ENCODE measurements at places on chromosomes 7 and 10.

- no peak for DNase-seq
Observed at GRCh38 chr10:77710759-77711682, 73.4 kb upstream of the KCNMA1 start.

DNA sequence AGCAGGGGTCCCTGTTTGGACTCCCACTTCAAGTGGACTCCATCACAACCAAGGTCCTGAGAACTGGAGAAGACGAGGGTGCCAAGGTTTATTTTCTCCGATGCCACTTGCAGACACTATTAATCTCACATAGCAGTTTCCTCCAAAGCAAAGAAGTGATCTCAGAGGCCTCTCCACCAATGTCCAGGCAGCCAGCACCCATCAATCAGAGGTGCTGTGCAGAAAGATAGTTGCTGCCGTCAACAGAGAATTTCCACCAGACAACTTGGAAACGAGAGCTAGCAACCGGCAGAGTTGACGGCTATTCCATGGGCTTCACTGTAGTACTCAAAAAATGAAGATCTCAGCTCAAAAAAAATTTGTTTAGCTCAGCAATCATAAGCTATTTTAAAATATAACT lies 438.6 kb upstream of the PFKP start:
- DNase-seq, result no peak

DNA sequence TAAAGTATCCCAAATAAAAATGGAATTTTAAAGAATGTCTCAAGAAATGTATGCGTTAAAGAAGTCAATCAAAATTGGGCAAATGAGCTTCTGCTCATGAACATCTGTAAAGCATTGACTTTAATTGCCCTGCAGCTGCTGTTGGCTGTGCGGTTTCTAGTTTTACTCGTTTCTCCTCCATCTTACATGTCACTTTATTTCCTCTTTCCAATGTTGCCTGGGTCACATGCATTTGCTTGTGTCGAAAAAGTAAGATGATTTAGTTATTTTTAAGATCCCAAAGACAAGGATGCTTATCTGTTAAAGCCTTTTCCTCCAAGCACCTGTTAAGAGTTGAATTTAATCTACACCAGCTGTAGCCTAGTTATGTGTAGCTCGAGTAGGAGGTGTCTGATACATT lies 310.4 kb downstream of the EXOC4 start:
- no peak for DNase-seq

DNA sequence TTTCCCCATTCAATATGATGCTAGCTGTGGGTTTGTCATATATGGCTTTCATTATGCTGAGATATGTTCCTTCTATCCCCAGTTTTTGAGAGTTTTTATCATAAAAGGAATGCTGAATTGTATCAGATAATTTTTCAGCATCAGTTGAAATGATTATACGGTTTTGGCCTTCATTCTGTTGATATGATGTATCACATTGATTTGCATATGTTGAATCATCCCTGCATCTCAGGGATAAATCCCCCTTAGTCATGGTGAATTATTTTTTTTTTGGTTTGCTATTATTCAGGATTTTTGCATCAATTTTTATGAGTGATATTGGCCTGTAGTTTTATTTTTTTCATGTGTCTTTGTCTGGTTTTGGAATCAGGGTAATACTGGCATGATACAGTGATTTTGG lies 1152.3 kb upstream of the C7orf33 start:
- no peak for DNase-seq

DNA sequence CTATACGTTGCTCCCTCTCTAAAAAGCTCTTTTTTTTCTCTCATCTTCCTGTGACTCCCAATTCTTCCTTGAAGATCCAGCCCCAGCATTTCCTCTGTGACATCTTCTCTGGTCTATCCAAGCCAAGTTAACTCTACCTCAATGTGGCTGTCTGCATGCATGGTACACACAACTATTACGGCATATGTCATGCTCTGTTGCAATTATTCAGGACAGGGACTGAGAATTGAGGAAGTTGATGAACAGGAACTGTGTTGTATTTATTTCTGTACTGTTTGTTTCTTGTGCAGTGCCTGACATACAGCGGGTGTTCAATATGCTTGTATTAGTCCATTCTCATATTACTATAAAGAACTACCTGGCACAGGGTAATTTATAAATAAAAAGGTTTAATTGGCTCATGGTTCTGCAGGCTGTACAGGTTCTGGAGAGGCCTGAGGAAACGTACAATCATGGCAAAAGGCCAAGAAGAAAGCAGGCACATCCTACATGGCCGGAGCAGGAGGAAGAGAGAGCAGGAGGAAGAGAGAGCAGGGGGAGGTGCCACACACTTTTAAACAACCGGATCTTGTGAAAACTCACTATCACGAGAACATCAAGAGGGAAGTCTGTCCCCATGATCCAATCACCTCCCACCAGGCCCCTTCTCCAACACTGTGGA lies 6.3 kb downstream of the TRPV5 start:
- DNase-seq, result no peak

DNA sequence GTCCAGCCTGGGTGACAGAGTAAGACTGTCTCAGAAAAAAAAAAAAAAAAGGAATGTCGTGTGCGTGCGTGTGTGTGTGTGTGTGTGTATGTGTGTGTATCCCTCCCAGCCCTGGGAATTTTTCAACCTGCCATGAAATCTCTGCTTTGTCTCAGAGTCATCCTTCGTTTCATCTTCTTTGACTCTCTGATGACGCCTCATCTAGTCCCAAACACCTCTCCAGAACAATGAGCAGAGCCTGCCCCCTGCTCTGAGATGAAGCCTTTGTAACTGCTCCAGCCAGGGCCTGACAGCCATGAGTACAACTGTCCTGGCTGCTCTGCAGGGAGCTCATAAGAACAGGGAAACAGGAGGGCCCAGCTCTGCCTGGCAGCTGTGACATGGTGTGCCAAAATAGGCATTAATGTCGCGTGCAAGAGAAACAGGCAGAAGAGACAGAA lies 149.5 kb downstream of the FAM107B start:
- DNase-seq, result no peak

DNA sequence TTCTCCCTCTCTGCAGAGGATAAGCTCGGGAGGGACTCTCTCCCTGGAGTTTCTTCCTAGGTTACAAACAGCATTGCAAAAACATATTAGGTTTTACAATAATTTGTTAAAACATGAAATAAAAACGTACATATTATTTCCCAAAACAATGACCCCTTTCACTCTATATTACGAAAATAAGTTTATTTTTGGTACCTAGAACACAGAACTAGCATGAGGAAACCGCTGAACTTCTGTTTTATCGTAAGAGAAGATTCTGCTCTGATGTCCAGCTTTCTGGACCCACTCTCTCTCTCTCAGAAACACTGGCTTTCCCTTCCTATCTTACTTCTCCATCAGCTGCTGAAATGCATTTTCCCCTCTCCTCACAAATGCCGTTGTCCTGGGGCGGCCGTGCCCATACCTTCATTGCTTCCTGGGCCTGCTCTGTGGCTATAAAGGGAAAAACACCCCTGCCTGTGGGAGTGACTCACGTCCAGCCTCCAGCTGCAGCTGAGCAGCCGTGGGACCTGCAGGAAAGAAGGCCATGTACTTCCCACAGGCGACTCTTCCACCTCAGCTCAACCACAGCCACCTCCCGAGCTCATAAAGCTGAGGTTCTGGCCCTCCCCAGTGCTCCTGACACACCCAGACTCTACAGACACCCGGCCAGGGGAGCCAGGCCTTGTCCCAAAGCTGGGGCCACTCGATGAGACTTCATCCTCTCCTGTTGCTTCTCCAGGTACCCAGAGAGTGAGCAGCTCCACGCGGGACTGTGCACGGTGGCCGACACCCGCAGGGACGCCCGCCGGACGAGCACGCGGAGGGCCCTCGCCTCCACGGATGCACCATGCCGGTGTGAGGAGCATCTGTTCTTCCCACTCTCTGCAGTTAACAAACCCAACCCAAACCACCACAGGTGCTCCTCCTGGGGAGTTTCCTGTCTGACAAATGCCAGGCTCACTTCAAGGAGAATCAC lies 3.1 kb downstream of the GPER1 start:
- DNase-seq, result no peak

DNA sequence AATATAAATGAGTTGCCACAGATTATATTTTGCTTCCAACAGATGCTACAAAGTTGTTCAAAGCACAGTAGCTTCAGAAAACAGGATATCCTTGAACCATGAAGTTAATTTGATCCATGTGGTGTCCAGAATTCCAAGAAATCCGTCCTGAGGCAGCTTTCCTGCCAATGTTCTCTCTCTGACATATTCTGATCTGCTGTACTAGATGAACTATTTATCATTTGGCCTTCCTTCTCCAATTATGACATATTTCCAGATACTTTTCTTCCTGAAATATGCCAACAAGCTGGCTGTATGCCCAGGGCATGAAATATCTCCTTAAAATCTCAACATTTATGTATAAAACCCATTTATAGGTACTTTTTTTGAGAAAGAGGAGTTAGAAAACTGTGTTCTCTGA lies 141.1 kb downstream of the SPAG6 start:
- no peak for DNase-seq

DNA sequence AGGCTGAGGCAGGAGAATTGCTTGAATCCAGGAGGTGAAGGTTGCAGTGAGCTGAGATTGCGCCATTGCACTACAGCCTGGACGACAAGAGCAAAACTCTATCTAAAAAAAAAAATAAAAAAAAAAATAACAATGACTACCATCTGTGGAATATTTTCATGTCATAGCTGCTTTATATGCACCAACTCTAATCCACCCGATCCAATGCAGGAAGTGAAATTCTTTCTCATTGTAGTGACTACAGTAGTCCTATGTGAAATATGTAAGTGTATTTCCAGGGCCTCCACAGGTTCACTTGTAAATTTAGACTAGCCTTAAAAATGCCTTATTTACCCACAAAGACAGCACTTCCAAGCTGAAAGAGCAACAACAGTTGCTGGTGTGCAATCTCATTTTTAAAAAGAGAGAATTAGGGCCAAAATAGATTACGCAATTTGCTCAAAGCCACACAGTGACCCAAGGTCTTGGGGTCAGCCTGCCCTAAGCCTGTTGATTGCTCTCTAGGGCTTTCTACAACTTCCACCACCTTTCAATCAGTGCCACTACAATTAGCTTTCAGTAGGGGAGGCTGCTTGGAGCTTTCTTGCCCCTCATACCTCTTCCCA lies 25.8 kb upstream of the EGFR start:
- DNase-seq, result no peak

GRCh38 chr10:58028597-58029366 lies 238.9 kb downstream of the IPMK start:
- DNase-seq, result no peak

GRCh38 chr10:52551046-52551445 lies 221.5 kb downstream of the MBL2 start:
- no peak for DNase-seq

- DNase-seq, result no peak
Observed at GRCh38 chr7:104825099-104825498, 188.9 kb upstream of the KMT2E start.

GRCh38 chr10:80407812-80408241 lies 524 bp upstream of the PRXL2A start:
- no peak for DNase-seq

GRCh38 chr7:22193450-22193983 lies 163.4 kb downstream of the RAPGEF5 start:
- peak; percentile 69 for DNase-seq

DNA sequence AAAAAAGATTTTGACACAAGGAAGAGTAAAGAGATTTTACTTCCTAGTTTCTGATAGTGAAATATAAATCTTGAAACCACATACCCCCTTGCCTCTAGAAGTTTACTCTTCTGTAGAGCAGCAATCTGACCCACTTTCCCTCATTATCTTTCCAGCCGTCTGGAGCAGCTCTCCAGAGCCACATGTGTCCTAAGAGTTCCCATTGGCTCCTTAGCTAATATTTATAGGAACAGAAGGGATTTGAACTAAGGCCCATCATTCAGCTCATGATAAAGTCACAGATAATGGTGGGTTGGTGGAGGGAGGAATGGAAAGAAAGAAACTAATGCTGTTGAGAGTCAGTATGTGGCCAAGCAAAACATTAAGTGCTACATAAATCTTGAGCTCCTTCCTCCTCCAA lies 121.8 kb downstream of the INHBA start:
- no peak for DNase-seq

DNA sequence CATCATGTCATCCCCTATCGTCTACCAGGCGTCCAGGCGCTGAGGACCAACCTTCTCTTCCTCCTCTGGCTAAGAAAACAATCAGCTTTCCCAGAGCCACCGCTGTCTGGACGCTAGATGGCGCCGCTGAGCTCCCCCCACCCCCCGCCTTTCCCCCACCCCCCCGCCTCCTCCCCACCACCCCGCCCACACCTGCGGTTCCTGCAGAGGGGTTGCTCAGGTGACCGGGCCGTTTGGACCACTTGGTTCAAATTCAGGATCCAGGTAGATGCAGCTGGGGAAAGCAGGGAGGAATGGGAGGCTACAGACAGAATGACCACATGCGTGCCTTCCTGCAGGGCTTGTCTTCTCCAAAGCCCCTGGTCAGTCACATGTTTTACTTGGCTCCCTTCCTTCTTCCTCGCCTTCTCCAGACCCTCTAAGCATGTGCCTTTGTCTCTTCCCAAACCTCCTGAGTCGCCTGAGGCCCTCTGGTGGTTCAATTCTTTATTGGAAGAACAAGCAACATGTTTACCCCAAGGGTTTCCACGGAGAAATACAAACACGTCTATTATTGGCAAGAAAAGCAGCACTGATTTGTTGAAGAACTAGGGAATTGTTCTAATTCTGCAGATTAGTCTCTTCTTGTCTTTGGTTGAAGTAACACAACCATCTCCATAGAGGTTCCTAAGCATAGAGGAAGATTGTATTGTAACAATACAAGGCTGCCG lies 24.7 kb downstream of the AOC1 start:
- no peak for DNase-seq

GRCh38 chr10:84256510-84257342 lies 11.9 kb downstream of the RGR start:
- DNase-seq, result peak; percentile 58

DNA sequence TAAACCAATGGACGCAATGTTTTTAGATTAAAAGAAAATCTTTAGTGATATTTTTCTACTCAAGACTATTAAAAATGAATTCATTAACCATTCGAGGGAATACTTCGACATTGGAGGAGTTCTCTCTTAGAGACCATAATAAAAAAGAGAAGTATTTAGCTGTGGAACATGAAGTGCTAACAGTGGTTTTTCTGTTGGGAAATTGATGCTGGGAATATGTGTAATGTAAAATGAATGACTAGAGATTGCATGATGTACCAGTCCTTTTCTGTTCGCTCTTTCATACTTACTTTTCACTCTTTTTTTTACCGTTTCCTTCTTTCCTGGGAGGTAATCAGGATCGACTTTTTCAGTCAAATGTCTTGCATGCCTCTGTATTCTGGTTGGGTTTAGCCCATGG lies 41.3 kb downstream of the ST7 start:
- no peak for DNase-seq

- no peak for DNase-seq
Observed at GRCh38 chr10:96415891-96416554, 57.2 kb upstream of the OPALIN start.

Measured in ascending aorta (tissue), 2 donors.